Epithelial cell of prostate (primary cell): ENCODE measurements at places on chromosomes 11 and 22.

GRCh38 chr11:72228229-72228843 is 3.8 kb downstream of the INPPL1 start:
- DNase-seq, result no peak

DNA sequence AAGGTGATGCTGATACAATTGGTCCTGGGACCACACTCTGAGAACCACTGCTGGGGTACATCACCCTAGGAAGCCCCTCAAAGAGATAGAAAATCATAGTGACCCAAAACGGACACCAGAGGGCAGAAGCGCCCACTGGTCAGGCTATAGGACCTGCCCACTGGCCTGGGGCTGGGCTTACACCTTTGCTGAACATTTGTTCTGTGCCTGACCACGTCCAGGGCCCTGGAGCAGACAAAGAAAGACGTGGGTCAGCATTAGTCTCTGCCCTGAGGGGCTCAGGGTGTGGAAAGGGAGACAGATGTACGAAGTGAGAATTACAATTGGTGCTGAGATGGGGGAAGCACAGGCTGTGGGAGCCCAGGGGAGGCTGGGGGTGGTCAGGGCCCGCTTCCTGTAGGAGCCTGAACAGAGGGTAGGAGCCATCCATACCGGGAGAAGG is 14.4 kb upstream of the SERPINH1 start:
- DNase-seq, result no peak

GRCh38 chr11:17406082-17406817 is 17.8 kb upstream of the KCNJ11 start:
- DNase-seq, result no peak

DNA sequence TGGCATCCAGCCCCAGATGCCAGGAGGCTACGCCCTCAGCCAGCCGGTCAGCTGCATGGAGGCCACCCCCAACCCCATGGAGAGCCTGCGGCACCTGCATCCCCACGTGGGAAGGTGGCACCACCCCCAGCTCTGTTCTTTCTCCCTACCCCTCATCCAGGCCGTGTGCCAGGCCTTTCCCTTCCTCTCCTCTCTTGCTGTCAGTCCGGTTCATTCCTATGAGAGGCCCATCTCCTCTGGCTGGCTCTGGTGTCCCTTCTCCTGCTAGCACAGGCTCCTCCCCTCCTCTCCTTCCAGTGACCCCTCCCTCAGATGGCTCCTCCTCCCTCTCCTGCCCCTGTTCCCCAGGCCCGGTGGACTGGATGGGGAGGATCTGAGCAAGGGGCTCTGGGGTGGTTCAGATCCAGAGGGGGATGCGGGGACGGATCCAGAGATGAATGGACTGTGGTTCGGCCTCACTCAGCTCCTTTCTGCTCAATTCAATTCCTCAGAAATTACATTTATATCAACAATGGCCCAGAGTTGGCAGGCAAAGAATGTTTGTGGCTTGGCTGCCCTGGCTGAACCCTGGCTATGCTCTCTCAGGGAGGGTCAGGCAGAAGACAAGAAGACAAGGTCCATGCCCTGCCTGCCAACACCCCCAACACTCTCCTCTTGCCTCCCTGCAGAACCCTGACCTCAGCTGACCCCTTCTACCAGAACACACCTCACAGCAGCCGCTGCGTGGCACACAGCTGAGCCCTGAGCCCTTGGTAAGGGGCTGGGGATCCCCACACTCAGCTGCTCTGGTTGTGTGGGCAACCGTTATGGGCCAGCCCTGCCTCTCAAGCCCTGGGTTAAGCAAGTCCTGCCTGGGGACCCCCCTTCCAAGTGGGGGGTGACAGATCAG is 18.5 kb upstream of the LRRC10B start:
- no peak for DNase-seq

GRCh38 chr22:35703861-35704584 is 13.6 kb upstream of the APOL5 start:
- no peak for DNase-seq
